ENCODE measurements at places on chromosomes 4 and X.

DNA sequence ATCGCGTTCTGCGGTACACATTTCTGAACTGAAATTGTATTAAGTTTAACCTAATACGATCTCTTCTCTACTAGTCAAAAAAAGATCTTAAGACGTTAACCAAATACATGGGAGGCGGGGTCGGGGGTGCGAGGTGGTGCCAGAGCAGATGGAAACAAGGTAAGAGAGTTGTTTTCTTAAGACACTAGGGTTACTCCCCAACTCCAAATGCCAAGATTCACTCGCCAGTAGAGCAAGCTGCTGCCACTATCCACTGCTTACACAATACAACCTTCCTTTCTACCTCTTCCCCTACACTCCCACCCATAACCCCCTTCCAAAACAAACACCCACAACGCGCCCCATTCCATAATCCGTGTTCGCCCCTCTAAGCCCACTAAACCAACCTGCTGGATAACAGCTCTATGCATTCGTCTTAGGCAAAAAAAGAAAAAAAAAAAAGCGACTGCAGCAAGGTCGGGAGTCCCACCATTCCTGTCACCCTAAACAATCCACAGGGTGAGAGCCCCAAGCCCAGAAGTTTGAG, 1.3 kb downstream of the LCORL start:
- peak; percentile 34 for DNase-seq

DNA sequence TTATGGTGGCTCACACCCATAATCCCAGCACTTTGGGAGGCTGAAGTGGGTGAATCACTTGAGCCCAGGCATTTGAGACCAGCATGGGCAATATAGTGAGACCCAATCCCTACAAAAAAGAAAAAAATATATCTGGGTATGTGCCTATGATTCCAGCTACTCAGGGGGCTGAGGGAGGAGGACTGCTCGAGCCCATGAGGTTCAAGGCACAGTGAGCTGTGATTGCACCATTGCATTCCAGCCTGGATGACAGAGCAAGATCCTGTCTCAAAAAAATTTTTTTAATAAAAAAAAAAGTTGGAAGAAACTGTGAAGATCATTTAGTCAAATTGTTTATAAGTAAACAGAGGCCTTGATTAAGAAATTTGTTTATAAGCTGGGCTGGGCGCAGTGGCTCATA, 39.7 kb downstream of the KLHL8 start:
- no peak for DNase-seq

DNA sequence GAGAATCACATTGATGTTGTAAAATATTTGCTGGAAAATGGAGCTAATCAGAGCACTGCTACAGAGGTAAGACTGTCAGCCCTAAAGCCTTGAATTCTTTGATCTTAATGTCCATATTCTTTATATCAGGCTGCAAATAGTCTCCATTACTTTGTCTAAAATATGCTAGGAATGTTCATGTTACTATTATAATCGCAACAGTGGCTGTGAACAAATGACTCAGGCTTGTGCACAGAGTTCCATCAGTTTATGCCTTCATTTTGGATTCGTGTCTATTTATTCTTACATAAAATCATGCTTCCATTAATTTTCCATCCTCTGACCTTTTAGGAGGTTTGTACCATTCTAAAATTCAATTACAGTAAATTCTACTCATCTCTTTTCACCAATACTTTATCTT, 182.7 kb downstream of the ANK2 start:
- no peak for DNase-seq

DNA sequence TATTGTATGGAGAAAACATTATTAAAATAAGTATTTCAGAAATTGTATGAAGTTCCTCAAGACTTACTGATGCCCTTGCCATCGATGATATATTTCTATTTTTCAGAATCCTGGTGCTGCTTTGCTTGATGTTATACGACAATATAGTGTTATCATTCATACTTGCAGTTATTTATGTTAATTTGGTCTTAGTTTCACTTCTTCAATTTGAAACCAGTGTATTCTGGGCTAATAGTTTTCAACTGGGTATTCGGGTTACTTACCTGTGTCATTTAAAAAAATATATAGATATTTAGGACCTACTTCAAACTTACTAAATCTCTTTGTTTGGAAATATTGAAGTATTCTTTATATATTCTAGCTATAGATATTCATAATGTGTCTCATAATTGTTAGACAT, 1414.7 kb downstream of the C4orf33 start:
- no peak for DNase-seq

DNA sequence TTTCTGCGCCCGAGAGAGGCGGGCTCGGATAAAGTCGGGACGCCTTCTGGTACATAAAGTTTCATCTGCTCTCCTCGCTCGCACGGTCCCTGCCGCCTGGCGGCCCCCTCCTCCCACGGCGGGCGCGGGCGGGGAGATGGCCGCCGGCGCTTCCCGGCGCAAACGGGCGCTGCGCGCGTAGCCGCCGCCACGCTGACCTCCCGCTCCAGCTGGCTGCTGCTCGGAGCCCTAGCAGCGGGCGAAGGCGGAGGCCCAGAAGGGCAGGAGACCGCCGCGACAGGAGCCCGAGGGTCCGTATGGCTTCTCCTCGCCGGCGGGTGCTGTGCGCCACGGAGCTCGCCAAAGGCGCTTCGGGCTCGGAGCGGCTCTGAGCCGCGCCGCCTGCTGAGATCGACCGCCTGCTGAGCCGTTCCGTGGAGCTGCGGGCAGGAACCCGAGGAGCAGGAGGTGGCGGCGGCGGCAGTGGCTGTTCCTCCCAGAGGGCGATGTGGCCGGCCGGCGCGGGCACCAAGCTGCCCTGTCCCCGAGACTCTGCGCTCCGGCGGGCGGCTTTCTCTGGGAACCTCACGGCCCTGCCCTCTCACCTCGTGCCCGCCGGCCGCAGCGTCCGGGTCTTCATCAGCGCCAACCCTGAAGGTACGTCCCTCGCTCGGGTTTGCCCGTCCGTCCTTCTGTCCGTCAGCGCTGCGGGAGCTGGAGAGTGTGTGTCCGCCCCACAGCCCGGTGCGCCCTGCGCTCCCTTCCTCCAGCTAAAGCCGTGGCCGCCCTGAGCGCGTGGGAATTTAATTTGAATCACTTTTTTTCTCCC, at the start of gene NWD2:
TSS of gene NWD2 (plus strand) at position 161 of the 808 bp plus-strand sequence. CDS start at position 486, 325 bp downstream.
- peak; percentile 45 for DNase-seq

- no peak for DNase-seq
Measured at GRCh38 chr4:118967393-118967792, 78.7 kb downstream of the SYNPO2 start.

- DNase-seq: no peak
Measured at GRCh38 chr4:112897543-112897942, 151.9 kb upstream of the ANK2 start.

GRCh38 chr4:121226362-121226761, 62.2 kb upstream of the TNIP3 start:
- no peak for DNase-seq

DNA sequence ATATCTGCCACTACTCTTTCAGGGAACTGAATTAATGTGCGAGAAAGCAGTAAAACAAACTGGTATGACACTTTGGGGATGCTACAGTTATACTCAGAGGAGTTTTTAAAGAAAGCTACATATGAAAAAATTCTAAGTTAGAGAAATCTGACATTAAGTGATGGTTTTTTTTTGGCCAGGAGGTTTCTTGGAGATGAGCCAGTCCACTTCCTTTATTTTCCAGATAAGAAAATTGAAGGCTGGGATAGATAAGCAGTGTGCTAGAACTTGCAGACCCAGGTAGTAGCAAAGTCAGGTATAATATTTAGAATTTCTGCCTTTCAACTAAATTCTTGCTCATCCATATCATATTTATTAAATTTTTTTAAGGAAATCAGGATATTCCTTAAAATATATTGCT, 106.8 kb downstream of the FAT4 start:
- DNase-seq: no peak

- DNase-seq: peak; percentile 21
Measured at GRCh38 chr4:81562093-81562492, 90.4 kb upstream of the RASGEF1B start.

DNA sequence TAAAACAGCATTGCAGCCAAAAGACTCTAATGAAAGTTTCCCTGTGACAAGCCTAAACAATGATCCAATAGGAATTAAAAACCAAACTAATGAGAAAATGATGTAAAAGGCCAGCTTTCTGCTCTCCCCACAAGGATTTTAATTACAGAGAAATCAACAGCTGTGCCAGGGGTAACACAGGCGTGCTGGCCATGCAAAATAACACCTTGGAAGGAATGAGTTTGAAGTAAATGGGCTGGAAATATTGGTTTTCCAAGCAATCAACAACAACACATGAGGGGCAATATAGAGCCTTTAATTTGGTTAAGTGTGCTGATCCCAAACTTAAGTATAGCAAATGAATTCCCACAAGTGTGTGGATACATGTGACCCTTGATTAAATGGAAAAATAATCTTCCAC, 56.9 kb downstream of the NDNF start:
- DNase-seq: no peak

DNA sequence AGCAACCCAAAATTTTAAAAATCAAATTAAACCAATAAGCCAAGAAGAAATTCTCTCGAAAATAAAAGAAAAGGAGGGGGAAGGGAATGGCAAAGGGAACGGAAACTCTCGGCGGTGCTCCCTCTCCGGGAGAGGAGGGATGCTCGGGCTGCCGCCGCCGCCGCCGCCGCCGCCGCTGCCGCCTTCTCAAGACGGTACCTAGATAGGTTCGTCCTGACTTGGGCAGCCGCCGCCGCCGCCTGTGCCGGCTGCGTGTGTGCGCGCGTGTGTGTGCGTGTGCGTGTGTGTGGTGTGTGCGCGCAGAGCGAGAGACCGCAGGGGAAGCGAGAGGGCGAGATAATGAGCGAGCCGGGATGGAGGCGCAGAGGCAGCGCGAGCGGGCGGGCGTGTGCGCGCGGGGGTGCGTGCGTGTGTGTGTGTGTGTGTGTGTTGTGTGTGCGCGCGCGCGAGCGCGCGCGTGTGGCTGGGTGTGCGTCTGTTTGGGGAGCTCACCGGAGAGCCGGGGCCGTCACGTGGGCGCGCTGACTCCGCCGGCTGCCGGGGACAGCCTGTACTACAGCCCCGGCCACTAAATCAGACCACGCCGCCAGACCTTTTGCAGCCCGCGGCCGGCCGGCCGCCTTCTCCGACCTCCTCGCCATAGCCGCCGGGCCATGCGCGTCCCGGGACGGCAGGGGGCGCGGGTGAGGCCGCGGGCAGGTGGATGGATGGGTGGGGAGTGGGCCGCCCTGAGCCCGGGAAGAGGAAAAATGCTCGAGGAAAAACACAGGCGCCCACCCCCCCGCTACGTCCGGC, 111.6 kb downstream of the DHX15 start:
- DNase-seq: peak; percentile 91

DNA sequence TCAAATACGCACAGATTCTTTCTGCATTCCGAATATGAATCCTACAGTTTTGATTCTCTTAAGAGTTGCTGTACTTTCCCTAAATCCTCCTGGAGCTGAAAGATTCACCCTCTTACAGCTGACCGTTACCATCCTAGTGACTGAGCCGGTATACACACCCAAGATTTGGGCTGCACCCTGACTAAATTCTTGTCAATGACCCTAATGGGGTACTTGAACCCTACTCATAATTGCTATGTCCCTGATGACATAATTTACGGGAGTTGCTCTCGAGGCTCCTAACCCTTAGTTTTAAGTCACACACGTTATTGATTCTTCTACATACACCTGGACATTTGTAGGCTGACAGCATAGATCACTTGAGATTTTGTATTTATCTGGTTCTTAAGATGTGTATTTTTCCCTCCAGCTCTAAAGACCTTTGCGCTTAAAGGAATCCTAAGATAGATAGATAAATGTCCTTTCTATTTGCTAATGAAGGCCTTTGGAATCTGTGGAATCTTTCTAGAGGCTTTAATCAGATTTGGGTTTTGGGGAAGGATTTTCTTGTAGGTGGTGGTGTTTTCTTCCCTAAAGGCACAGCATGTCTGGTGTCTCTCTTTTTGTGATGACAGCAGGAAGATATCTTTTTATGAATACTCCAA, 37.8 kb downstream of the CLDN34 start:
- DNase-seq: no peak

- no peak for DNase-seq
Measured at GRCh38 chrX:68994891-68995255, 166.1 kb downstream of the EFNB1 start.

GRCh38 chr4:140672416-140672815, 83.8 kb downstream of the TBC1D9 start:
- DNase-seq: no peak

DNA sequence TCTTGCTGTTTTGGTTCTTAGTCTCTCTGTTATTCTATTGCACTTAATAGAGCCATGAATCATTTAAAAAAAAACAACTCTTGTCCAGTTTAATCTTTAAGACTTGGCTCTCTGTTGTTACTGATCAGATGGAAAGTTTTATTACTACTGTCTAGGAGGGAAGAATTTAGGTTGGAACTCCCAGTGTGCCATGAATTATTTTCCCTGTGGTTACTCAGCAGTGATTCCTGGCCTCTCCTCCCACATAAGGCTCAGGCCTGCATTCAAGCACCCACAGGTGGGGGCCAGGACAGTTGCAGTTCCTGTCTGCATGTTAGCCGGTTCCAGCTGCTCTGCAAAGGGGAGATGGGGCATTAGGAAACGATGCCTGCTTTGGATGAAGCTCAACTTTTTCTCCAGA, 29.8 kb upstream of the ESX1 start:
- no peak for DNase-seq

- DNase-seq: no peak
Measured at GRCh38 chrX:133542476-133542875, 127.2 kb upstream of the GPC4 start.

DNA sequence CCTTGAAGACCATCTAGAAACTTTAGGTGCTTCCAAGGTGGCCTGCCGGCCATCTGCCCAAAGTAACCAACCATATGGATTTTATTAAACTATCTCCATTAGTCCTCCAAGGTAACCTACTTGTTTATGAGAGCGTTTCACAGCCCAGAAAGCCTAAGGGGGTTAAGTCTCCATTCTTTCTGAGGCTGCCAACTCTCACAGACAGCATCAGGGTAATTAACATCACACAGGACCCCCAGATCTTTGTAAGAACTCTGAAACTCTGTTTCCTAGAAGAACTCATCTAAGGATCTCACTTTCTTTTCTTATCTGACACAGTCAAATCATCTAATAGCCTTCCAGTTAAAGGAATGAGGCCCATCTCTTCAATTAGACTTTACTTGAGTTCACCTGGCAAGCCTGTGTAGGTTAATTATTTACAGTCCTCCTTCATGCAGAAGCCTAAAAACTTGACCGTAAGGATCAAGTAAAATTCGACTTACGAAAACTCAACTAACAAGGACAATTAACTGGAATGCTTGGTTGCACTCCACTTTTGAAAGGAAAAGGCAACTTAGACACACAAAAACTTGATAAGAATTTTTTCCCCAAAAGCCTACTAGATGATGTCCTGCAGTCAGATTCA, 252.5 kb downstream of the GRIA3 start:
- no peak for DNase-seq

DNA sequence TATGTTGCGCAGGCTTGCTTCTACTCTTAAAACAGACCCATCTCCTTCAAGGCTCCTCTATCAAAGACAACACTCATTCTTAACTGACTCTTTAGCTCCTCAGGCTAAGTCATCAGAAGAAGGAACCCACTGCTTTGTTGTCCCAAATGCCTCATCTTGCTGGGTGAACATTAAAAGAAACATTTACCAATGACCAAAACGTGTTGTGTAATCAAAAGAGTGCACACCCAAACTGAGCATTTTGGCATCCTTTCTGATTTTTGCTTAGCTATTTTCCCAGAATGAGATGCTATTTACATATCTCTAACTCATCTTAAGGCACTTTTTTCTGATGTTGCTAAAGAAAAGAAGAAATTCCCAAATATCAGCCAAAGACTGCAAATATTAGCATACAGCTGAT, 131.7 kb upstream of the VCX3A start:
- no peak for DNase-seq
